ENCODE measurements at places on chromosomes 5 and 9.

GRCh38 chr5:44486591-44486990 is 97.4 kb upstream of the FGF10 start:
- no peak for DNase-seq

DNA sequence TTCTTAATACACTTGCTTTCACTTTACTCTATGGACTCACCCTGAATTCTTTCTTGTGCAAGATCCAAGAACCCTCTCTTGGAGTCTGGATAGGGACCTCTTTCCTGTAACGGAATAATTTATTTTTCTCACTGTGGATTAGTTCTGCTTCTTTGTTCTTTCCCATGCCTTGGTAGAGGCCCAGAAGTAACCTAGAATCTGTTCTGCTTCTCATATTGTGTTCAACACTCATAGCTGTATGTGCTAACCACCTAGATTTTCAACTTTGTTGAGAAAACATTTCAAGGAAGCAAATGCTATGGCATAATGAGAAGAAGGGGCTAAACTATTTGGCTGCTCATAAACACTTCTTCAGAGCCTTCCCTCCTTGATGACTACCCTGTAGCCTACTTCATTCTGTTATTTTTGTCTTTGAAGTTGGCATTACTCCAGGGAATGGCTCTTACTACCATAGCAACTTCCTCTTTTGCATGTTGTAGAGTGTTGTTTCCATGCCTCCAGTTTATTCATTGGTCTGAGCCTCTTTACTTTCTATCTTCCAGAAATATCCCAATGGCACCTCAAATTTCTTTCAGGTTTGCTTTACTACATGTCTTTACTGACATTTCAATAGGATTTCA is 74.3 kb downstream of the KIAA0825 start:
- DNase-seq: no peak

GRCh38 chr5:35626553-35626952 is 8.9 kb downstream of the SPEF2 start:
- DNase-seq: no peak

GRCh38 chr5:3389471-3390026 is 206.1 kb upstream of the IRX1 start:
- no peak for DNase-seq

DNA sequence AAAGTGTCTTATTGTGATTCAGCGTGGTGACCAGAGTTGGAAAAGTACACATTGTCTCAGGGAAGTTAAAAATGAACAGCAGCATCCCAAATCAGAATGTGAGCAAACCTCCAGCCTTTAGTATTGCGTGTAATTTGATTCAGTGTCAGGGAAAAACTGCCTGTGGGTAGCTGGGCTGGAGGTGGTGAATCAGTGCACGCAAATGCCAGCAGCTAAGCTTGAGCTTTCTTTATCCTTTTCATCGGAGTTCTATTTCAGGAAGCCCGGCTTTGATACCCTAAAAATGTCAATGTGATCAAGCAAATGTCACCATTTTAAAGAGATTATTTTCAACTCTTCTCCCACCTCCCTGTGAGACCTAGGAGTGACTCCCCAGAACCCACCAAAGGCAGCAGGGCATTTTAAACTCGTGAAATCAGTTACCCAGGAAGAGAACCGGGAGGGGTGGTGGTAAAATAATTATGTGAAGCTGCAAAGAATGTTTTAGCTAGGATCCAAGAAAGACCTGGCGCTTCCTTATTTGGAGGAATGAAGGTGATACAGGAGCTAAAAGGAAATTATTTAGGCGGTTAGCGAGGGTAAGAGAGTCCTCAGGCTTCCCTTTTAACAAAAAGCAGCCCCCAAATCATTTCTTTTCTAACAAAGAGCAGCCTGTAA is 25.7 kb upstream of the C5orf47 start:
- DNase-seq: no peak
